Fibroblast of skin of back (primary cell): ENCODE measurements at places on chromosomes 4 and X.
A peak's percentile ranks its signal among the peaks of the same experiment; 100 is the strongest.

GRCh38 chr4:151226004-151226932, 50.7 kb upstream of the PRSS48 start:
- DNase-seq, result peak; percentile 91

DNA sequence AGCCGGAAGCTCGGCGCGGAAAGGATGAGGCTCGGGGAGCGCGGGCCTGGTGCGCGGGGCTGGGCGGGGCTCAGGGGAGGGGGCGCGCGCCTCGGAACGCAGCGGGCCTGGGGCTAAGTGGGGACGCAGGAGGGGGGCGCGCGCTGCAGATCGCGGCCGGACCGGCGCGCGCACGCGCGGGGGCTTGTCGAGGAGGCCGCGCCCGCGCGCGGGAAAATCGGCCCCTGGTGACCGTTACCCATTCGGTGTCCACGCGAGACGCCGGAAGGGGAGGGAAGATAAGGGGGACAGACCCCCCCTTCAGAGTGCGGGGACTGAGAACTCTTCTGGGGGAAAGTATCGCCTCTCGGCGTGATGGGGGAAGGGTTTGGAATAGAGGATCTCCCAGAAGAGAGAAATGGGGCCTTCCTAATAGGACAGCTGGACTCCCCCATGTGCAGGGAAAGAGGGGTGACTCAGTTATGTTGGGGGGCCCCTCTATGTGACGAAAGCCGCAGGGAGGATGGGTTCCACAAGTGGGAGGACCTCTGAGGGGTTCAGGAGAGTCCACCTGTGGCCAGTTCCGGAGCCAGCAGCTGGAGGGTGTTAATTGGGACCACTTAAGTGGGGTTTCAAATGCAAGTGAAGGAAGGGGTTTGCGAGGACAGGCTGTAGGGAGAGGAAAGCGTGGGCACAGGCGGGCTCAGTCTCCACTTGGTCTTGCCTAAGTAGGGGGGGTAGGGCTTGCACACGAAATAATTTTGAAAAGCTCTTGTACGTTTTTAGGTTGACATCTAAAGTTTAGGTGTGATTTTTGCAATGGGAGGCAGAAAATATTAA, 584 bp downstream of the SUV39H1 start:
- peak; percentile 59 for DNase-seq

DNA sequence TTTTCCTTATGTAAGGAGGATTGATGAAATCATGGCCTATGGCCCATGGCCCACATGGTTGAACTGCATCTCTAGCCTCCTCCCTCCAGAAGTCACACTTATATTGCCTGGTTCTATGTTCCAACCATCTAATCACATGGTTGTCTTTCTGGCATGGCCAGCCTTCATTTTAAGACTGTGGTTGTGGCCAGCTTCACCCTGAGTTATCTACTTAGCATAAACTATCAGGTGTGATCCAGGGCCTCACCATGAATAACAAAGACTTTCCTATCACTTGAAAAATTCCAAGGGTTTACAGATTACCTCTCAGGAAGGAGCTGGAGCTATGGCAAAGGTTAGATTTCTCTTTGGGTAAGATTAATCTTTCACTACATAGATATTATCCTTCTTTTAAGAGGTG, 222.8 kb downstream of the SNCA start:
- DNase-seq, result no peak

DNA sequence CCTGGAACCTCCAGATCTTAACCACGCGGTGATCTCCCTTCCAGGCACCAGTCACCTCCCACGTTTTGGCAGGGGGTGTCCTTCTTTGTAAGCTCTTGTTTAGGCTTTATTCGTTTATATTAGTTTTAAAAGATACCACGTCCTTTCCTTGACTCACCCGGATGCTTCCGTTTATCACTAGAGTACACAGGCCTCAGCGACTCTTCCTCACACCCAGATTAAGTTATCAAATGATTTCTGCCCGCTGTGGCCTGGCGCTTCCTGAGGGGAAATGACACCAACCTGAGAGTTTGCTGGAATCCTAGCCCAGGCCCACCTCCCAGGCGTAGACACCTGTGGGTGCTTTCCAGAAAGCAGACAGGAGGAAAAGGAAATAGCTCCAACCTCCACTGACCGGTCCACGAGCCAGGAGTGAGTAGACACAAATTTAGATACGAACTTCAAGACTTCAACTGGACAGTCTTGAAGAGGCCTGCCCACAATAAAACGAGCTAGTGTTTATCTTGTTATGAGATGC, 756 bp upstream of the ADAMTS3 start:
- DNase-seq, result no peak

- DNase-seq, result no peak
Observed at GRCh38 chr4:48490680-48491513, 845 bp downstream of the ZAR1 start.

GRCh38 chr4:158492391-158492790, 29.3 kb upstream of the RXFP1 start:
- DNase-seq, result no peak

DNA sequence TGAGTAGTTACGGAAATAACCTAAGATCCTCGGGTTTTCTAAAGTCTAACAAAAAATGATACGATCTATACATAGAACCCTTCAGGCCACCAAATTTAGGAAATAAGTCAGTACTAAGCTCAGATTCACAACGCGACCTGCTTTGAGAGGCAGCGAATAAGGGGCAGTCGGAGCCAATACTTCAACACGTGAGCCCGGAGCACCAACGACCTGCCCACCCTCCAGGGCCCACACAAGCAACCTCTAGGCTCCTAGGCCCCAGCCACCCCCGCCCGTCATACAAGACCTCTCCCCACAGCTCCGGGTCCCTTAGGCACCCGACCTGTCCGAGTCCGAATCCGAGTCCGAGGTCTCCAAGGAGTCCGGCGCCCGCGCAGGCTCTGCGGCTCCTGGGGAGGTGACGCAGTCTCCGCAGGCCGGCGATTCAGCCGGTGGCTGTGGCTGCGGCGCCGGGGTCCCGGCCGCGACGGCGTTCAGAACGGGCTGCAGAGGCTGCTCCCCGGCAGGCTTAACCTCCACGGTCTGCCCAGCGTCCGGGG, 580 bp downstream of the NAF1 start:
- DNase-seq, result peak; percentile 47

DNA sequence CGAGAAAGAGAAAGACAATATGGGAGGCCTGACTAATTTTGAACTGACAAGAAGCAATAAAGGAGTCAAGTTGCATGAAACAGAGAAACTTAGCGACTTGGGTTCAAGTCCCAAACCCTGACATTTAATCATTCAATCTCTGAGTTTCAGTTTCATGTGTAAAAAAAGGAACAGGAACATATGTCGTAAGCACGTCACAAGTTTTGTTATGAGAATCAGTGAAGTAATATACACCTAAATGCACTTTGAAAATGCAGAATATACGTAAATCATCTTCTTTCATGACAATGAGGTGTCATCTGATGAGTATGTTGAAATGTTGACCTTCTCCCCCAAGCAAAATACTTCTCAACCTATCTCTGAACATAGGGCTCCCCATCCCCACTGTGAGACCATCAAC, 10.4 kb downstream of the ACOT9 start:
- no peak for DNase-seq

- DNase-seq, result no peak
Observed at GRCh38 chr4:183101956-183102480, 3.0 kb downstream of the WWC2 start.

GRCh38 chr4:37653601-37654000, 32.6 kb downstream of the RELL1 start:
- DNase-seq, result peak; percentile 9

GRCh38 chr4:176358083-176358469, 38.3 kb downstream of the SPCS3 start:
- no peak for DNase-seq

- no peak for DNase-seq
Observed at GRCh38 chr4:97577004-97577403, 566.3 kb downstream of the STPG2 start.

- no peak for DNase-seq
Observed at GRCh38 chrX:31058284-31058683, 13.6 kb downstream of the FTHL17 start.

GRCh38 chrX:122055460-122055859, 1008.0 kb downstream of the GLUD2 start:
- DNase-seq, result no peak

GRCh38 chr4:186820391-186820891, 96.8 kb upstream of the FAT1 start:
- peak; percentile 86 for DNase-seq

- no peak for DNase-seq
Observed at GRCh38 chr4:45954276-45954675, 169.6 kb downstream of the GABRG1 start.

DNA sequence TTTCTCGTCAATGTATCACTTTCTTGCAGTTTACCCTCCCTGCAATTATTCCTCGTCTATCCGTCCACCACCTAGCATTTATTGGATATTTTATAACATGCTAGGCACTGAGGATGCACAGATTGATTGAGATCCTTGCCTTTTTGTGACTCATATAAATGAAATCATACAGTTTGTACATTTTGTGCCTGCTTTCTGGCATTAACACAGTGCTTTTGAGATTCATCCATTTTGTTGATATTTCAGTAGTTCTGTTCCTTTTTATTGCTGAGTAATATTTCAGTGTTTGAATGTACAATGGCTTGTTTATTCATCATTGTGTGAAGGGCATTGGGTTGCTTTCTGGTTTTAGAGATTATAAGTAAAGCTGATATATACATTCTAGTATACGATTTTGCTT, 841 bp downstream of the TBC1D19 start:
- DNase-seq, result no peak

DNA sequence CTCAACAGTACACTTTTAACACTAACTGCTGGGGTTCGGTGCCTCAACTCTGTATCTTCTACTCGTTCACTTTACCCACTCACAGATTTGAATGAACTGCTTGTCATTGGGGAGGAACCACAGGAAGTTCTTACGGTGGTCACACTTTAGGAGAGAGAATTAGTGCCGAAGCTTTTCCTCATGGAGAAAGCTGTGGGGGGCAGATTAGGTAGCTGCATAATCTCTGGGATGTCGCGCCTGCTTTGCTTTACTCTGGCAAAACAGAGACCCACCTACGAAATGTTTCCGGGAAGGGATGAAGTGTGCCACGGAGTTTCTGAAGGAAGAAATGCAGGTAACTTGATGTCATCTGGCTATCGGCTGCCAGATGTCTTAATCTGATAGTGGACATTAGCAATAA, 949.7 kb upstream of the TENM3 start:
- DNase-seq, result no peak

GRCh38 chr4:47667552-47667951, 170.3 kb downstream of the CORIN start:
- DNase-seq, result peak; percentile 28

GRCh38 chr4:140289486-140289885, 84.0 kb upstream of the SCOC start:
- DNase-seq, result no peak

DNA sequence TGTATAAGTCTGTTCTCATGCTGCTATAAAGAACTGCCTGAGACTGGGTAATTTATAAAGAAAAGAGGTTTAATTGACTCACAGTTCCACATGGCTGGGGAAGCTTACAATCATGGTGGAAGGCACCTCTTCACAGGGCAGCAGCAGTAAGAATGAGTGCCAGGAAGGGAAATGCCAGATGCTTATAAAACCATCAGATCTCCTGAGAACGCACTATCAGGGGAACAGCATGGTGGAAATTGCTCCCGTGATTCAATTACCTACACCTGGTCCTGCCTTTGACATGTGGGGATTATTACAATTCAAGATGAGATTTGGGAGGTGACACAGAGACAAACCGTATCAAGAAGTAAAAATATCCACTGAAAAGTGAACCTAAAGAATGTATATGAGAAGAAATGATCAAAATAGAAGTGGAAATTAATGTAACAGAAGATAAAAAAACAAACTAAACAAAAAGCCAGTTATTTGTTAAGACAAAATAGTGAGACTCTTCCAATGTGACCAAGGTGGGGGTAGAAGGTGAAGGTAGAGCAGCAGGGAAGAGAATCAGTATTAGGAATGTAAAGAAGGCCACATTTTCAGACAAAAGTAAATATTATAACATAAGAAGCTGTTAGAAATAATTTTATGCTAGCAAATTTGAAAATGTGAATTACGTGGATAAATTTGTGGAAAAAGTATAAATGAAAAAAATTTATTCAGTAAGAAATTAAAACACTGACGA, 372.9 kb downstream of the NKX6-1 start:
- no peak for DNase-seq

GRCh38 chr4:87527431-87528220, 1.6 kb downstream of the SPARCL1 start:
- no peak for DNase-seq

- no peak for DNase-seq
Observed at GRCh38 chrX:13827298-13828090, 10.6 kb upstream of the GPM6B start.

DNA sequence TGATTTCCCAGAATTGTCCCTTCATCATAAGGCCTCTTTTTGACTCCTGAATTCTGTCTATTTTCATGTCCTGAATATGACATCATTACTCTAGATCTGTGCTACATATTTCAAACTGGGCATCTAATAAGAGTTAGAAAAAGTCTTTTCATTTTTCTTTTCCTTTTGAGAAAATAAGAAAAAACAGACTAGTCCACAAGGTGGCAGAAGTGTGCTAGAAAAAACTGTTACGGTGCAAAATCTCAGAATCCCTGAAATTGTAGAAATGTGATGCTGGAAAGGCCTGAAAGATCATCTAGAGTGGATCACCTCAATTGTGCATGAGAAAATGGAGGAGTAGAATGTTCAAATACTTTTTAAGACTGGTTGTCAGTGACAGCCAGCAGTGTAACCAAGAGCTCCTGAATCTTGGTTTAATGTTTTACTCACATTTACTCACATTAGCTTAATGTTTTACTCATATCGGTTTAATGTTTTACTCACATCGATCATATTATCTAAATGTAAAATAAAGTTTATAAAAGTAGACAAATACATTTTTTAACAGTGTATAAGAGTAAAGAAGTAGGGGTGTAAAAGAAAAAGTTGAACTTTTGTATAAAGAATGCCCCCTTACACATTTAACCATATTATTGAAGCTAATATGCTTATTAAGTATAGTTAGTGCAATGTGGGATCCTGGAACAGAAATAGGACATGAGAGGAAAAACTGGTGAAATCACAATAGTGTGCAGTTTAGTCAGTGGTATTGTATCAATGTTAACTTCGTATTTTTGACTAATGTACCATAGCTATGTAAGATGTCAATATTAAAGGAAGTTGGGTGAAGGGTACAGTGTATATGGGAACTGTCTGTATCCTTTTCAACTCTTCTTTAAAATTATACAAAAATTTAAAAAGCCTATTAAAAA, 15.2 kb downstream of the ASB11 start:
- DNase-seq, result peak; percentile 4

DNA sequence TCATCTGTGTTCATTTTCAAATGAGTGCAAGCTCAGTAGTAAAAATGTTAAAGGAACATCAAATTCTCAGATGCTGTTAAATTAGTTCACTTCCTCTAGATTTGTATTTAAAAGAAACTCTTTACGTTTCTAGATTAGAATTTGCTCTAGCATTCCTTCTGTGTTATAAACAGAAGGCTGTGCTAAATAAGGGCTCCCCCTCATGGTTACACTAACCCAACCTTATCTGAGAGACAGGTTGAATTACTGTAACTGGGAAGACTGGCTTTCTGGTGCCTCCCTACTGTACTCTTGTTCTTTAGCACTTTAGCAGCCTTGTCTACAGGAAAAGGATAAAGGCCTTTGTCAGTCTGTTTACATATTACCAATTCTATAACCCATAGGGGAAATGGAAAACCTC, 56.8 kb downstream of the RXFP1 start:
- DNase-seq, result peak; percentile 44
